WERI-Rb-1 (cell line): ENCODE measurements at places on chromosomes 3 and 15.
A peak's percentile ranks its signal among the peaks of the same experiment; 100 is the strongest.

DNA sequence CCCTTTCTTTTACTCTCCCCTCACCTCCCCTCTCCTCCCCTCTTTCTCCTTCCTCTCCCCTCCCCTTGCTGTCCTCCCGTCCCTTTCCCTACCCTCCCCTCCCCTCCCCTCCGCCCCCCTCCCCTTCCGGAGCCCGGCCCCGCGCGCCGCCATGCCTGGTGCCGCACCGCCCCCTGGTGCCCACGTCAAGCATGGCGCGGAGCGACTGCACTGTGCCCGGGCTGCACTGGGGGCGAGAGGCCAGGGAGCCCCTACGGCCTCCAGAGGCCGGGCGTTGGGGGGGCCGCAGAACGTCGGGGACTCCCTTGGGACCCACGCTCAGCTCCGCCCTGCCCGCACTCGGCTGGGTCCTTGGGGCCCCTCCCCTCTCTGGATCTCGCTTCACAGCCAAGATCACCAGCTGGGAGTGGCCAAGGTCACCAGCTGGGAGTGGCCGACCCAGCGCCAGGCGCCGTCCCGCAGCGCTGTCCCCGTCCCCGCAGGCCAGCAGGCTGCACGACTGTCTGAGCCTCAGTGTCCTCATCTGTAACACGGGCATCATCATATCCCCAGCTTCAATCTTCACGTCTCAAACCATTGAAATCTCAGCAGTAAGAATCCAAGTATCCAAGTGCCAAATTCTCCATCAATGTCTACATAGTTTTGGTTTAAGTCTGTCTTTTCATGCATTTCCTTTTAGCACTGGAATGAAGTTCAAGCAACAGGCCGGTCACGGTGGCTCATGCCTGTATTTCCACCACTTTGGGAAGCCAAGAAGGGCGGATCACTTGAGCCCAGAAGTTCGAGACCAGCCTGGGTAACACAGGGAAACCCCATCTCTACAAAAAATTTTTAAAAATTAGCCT is 42.5 kb downstream of the TPRA1 start:
- peak; percentile 89 for DNase-seq

DNA sequence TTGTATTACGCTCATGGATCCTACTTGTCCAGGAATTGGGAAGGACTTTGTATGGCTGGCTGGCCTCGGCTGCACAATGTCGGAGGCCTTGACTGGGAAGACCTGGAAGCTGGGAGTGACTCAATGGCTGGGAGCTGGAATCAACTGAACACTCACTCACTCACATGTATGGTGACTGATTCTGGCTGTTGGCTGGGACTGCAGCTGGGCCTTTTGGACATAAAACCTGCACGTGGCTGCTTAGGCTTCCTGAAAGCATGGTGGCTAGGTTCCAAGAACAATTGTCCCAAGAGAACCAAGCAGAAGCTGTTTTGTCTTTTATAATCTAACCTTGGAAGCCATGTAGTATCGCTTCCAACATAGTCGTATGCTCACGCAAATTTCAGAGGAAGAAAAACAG is 38.0 kb upstream of the CMTM8 start:
- no peak for DNase-seq

DNA sequence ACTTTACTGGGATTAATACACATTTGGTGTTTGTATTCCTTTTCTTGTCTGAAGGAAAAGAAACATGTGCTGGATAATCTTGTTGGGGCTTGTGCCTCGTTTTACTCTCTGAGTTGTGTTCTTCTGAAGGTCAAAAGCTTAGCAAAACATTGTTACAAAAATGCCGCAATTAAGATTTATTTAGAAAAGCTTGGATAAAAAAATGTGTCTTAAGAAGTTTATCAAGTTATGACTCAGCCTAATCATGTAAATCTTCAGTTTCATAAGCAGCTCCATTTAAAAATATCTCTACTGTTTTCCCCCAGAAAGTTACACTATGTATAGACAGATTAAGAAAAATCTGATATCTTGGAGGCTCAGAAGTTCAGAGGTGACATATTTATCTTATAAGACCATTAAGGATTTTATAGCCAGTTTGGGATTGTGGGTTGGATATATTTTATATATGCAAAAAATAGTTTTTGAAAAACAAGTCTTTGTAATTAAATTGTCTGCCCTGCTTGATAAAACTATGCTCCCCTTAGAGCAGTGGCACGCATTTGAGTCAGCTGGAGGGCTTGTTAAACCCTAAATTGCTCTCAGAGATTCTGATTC is 56.5 kb downstream of the CLDN11 start:
- DNase-seq = no peak

DNA sequence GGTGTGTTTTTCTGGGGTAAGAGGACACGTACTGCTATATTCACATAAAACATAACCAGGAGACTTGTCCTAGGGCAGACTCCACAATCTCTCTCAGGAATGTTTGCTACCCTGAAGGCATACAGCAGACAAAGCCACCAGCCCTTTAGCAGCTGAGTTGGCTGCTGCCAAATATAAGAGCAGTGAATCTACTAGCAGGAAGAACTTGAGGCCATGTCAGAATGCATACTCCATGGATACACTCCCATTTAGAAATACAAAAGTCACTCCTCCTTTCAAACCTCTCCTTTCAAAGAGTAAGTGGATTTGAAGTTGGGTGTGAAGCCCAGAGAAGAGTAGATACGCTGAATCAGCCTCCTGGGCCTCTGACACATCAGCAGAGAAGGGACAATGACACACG is 94.1 kb downstream of the CADPS start:
- DNase-seq = no peak

DNA sequence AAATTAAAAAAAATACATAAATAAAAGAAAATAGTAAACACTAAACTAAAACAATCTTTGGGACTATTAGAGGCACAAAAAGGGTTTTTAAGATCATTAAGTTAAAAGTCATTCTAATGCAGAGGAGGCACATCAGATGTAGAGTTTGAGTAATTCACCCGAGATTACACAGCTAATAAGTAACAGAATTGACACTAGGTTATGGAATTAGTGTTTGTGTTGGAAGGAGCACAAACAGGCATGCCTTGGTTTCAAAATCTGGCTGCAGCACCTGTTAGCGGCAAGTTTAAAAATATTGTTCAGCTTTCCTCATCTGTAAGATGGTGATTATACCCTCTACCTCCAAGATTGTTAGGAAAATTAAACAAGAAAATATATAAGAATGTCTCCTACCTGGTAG is 39.0 kb downstream of the RASA2 start:
- no peak for DNase-seq

DNA sequence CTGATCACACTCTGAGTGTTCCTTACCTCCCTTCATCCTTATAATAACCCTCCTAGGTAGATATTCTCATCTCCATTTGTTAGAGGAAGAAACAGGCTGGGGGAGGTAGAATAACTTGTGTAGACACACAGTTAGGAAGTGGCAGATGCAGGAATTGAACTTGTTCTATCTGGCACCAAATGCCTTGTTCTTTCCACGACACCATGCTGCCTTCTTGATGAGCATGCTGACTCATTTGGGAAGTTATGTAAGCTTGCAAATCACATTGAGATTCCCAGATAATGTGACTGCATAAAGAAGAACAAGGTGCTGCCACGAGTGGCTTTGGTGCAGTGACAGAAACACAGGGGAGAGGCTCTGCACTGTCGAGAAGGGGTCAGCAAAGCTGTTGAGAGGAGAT is 27.5 kb upstream of the NDUFB4 start:
- no peak for DNase-seq

DNA sequence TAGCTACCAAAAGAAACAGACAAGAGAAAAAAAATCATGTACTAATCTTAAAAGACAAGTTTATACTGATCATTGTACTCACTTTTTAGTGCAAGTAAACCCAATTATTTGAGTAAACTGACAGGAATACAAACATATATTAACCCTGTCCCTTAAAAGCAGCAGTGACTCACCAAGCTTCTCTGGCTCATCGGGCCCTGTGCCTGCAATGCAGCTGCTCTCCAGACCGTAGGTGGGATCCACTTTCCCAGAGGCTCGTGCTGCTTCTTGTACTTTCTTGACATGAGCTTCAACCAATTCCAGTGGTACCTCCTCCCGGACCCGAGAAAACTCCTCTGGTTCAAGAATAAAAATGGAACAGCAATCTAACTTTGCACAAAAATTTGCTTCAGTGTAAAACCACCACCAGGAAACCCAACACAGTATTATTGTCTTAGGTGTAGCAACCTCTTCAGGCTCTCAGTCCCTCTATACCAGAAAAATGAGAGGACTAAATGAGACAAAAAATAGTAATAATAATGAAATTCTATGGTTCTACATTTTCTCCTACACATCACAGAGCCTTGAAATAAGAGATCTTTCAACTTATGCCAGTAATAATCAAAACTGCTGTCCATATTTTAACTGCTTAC is 82.6 kb upstream of the CSPG5 start:
- DNase-seq = no peak

DNA sequence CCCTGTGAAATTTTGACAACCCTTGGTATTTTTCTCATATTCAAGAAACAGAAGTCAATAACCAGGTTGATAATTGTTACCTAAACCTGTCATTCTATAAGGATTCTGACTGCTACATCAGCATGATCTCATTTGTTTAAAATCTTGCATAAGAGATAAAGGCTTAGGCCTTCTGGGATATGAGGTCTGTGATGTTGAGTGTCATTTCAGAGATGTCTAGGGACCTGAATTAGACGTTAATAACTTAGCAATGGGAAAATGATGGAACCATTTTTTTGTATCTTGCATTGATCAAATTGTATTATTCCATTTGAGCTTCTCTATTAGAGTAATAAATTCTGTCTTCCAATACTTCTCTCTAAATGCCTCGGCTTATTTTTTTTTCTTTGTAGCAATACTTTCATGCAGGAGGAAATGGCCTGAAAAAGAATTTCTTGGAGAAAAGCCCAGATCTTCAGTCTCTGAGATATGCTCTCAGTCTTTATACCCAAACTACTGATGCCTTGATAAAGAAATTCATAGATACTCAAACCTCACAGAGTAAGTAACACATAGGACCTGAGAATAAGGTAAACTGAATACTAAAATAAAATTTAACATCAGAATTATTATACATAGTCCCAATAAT is 589.3 kb downstream of the UNC13C start:
- DNase-seq = no peak

DNA sequence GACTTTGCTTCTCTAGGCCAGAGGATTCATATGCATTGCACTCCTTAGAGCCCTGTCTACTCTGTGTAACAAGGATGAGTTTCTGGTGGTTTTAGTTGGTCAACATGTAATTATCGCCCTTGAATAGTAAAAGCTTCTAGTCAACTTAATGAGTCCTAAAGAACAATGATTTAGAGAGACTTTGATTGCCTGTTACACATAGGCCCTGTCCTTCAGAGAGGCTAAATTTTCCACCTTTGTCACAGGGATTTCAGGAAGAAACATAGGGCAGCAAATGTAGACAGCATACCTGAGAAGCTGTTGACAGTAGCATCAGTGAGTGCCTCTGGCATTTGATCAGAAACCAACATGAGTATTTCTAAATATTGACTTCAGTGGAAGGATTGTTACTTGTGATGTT is 7.1 kb downstream of the BTLA start:
- no peak for DNase-seq

DNA sequence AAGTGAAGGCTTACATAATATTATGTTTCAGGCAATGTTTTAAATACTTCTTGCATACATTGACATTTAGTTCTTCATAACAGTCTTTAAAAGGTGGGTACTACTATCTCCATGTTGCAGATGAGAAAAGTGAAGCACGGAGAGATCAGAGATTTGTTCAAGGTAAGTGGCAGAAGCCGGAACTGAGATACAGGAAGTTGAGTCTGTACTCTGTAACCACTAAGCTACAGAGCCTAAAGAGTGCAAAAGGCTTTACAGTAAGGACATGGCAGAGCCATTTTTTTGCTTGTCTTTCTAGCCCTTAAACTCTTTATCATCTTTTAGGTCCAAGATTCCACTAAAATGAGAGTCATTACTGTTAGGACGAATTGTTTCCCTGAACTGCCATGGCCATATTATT is 186.5 kb upstream of the PEX5L start:
- no peak for DNase-seq

DNA sequence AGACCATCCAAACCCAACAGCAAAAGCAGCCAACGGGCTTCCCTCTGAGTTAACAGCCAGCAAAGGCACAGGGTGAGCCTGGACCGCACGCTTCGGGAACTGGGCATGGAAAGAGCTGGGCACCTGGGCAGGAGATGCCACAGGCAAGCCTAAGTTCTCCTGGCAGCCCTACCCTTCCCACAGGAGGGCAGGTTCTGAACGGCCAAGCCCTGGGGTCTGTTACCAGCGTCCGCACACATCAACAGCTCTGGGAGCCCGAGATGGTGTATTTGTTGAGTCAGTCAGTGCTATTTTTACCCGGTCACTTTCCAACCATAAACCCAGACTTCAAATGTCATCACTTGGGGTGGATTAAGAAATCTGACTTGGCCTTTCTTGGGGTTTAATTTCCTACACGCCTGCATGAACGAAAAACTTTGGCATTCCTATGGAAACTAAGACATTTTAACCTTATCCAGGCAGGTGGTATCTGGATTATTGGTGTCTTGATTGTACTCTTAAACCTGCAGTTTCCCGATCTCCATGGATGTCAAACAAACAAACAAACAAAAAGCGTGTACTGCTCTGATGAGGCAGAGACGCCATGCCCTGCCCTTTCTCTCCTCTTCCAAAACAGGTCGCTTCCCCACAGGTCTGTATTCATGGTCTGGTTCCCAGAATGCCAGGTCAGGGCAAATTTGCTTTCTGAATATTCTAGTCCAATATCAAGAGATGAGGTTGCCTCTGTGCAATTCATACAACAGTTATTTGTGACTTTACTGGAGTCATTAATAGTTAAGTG is 99.7 kb downstream of the XXYLT1 start:
- DNase-seq = no peak

DNA sequence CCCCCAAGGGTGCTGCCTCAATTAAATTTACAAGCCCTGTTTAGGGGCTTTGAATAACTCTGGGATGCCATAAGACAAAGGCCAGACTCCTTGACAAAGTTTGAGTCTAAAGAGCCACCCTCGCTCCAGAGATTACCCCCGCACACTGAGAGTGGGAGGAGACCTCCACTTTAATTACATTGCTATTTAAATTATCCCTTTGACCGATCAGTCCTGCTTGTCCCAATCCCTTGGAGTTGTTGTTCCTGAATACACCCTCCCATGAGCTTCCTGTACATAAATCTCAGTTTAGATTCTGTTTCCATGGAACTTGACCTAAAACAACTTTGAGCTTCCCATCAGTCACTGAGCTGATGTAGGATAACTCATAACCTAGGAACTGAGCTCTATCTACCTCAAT is 596.3 kb downstream of the PYDC2 start:
- no peak for DNase-seq

GRCh38 chr15:45855210-45855906 is 220.5 kb downstream of the SQOR start:
- no peak for DNase-seq

- no peak for DNase-seq
Observed at GRCh38 chr15:62249501-62249900, 84.4 kb upstream of the C2CD4B start.

- no peak for DNase-seq
Observed at GRCh38 chr3:100915706-100916495, 77.3 kb downstream of the ABI3BP start.
